ENCODE measurements at places on chromosomes 3 and 15.

- DNase-seq, result no peak
Observed at GRCh38 chr3:50100956-50101845, 12.5 kb downstream of the RBM5 start.

DNA sequence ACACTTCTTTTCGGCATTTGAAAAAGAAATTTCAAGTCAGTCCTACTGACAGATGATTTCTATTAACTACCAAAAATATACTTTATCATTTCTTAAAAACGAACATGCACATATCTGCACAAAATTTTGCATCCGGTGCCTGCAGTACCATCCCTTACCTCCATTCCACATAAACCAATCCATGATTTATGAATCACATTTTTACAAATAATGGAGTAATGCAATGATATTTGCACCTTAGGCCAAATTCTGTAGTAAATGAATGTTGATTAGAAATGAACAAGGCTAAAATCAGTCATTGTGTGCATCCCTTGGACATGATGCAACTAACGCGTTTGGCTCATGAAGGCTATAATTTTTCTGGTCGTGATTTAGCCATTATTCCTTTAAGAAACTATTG lies 46.5 kb downstream of the ROBO2 start:
- no peak for DNase-seq

DNA sequence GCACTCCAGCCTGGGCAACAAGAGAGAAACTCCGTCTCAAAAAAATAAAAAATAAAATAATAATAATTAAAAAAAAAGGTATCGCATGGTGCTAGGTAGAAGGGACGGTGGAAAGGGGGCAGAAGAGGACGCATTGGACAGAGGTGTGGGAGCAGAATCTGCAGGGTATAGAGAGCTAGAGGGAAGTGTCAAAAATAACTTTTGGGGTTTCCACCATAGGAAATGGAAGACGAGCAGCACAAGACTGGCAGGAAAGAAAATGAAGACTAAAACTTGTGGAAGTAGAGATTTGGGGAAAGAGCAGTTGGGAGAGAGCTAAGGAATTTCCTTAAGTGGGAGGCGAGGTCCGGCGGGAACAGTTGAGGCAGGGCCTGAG lies 585 bp upstream of the MKRN2 start:
- no peak for DNase-seq

DNA sequence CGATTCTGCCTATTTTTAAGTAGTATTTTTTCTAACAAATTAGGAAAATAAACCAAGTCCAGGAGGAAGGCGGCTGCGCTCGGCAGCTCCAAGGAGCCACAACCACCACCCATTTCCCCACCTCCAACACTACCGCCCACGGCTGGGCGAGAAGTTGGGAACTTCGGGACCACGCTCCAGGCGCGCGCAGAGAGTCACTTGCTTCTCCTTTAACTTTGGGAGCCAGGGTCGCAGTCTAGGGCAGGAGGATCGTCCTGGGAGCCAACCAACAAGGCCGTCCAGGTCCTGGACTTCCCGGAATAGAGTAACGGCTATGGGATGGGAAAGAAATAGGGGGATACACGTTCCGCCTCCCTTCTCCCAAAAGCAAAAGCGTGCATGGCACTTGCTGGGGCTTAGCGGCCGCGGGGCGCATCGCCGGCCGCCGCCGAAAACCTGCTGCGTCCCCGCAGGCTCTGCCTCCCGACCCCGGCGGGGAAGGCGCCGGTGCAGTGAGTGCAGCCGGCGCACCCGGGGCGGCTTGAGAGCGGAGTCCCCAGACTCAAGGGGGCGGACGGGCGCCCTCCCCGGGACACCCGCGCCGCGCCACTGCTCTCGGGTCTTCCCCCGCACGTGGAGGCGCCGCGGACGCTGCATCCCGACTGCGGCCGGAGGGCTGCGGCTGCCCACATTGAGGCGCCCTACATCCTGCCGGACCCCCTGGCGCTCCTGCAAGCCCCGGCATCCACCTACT lies 699 bp downstream of the MEGF11 start:
- DNase-seq, result peak; percentile 20

GRCh38 chr3:49616491-49616941 lies 57.6 kb upstream of the APEH start:
- DNase-seq, result no peak

- no peak for DNase-seq
Observed at GRCh38 chr15:89195836-89196235, 25.5 kb downstream of the RLBP1 start.

- no peak for DNase-seq
Observed at GRCh38 chr3:49867871-49868321, 1.8 kb downstream of the CAMKV start.

GRCh38 chr15:101027920-101028319 lies 108.8 kb downstream of the LRRK1 start:
- DNase-seq, result no peak

GRCh38 chr15:74415966-74416916 lies 17.5 kb downstream of the SEMA7A start:
- DNase-seq, result no peak

DNA sequence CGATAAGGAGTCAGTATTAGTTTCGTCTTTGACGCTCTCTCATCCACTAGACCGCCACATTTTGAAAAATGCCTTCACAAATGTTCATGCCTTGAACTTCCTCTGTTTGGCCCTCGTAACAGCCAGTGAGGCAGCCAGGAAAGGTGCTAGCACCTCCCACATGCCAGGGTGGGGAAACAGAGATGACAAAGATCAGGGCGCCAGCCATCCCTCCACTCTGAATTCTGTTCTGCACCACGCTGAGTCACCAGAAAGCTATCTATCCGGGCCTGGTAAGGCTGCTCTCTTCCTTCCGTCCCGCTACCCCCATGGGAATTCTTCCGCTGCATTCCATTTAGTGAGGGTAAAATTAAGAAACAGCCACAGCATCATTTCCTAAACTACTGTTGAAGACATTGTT lies 31.3 kb upstream of the BCL2L10 start:
- DNase-seq, result no peak

- DNase-seq, result no peak
Observed at GRCh38 chr15:41943543-41944312, 28.6 kb downstream of the EHD4 start.

GRCh38 chr3:30169487-30169886 lies 436.9 kb upstream of the TGFBR2 start:
- DNase-seq, result no peak

DNA sequence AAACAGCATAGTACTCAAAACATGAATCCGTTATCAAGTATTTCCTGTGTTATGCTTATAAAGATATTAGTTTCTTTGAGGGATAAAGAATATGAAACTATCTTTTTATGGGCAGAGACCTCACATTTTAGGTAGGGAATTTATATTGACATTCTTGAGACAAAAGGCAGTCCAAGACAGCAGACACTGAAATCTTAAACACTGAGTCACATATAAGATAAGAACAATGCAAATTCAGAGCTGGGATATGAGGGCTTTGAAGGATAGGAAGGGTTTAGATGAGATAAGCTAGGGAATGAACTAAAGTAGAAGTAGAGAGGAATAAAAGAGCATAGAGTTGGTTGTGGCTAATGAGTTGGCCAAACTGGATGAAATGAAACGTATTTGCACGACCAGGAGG lies 58.4 kb downstream of the ASTE1 start:
- DNase-seq, result no peak

GRCh38 chr3:182618085-182618732 lies 175.1 kb upstream of the ATP11B start:
- DNase-seq, result no peak

- DNase-seq, result no peak
Observed at GRCh38 chr3:183560607-183561006, 5.1 kb upstream of the KLHL6 start.

GRCh38 chr3:112354642-112355306 lies 21.8 kb downstream of the CD200 start:
- DNase-seq, result no peak

DNA sequence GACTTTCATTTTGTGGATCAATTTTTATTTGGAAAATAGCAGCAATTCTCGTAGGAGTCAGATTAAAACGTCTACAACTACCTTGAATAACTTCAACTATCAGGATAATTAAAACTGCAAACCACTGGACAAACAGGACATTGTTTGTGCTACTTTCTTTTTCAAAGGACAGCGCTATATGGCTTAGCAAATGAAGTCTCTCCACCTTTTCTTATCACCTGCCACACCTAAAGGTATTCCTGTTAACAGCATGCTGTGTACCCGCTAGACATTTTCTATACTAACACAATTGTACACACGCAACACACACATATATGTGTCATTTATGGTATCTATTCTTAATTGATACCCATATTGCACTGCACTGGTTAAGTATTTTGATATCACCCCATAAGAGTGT lies 19.2 kb downstream of the MNS1 start:
- DNase-seq, result no peak

- no peak for DNase-seq
Observed at GRCh38 chr3:194450341-194450740, 36.5 kb downstream of the ATP13A3 start.

DNA sequence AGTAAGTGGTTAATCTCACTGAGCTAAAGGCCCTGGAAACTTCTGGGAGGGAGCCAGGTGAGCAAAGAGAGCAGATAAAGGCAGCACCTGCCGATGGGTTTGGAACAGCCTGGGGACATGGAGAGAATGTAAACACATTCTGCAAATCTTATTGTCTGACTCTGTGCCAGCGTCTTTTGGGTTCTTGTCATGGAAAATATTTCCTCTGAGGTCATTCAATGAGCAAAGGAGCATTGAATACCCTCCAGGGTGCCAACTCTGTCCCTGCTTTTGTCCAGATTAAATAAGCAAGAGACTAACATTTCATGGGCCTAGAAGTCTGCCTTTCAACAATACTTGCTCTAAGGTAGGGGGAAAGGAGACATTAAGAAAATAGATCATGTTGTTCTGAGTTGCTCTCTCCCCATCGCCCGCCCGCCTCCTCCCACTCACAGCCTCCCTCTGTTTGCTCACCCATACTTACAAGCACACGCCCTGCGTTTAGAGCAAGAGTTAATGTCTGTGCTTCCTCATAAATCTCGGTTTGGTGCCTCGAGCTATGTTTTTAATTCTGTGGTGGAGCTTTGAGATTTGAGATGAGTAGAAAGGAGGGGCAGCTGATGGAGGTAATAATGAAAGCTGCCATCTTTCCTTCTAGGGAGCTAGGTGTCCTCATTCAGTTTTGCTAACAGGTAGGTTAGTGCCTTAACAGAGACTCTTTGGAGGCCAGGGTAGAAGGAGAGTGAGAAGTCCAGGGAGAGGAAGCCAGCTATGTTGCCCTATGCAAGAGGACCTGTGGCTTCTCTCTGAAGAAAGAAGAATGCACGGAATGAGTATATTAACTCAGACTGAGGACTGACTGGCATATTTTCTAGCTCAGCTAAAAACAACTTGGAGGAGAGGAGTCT lies 132.9 kb downstream of the TPRG1 start:
- DNase-seq, result no peak

- DNase-seq, result no peak
Observed at GRCh38 chr3:58251631-58252035, 14.0 kb downstream of the ABHD6 start.

- DNase-seq, result no peak
Observed at GRCh38 chr15:100134089-100134583, 207.6 kb downstream of the ADAMTS17 start.

GRCh38 chr3:72185549-72186399 lies 400.8 kb upstream of the PROK2 start:
- peak; percentile 37 for DNase-seq

- DNase-seq, result no peak
Observed at GRCh38 chr15:73330206-73331051, 38.3 kb downstream of the HCN4 start.

DNA sequence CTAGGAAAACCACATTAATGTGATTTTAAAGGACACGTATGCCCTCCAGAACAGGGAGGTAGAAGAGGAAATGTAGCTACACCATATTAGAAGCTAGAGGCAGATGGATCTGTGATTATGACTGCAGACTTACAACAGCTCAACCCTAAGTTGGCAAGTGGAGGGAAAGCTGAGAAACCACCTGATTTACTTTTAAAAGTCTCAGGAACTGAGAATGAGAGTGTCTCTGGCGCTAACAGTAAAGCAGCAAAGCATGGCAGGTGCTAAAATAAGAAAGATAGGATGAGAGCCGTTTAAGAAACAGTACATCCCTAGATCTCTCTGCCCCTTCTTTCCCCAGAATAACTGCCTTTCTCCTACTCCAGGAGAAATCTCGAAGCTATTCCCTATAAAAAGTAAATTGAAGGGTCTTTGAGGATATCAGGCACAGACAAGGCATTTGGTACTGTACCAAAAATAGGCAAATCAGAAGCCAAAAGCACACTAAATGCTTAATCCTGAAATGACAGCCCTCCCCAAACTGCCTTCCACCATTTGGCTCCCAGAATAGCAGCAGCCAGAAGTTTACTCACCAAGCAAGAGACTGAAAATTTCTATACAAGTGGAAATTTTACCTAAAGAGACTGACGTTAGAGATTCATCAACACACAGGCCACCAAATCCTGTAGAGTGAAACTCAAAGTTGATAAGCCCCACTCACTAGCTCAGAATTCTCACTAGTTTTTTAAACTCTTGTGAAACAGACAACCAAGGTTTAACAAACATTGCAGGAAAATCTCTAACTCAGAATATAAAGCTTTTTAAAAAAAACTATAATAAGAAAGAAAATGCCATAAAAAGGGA lies 34.3 kb upstream of the PARP14 start:
- DNase-seq, result no peak

GRCh38 chr3:135915206-135915605 lies 50.3 kb upstream of the PPP2R3A start:
- DNase-seq, result no peak

DNA sequence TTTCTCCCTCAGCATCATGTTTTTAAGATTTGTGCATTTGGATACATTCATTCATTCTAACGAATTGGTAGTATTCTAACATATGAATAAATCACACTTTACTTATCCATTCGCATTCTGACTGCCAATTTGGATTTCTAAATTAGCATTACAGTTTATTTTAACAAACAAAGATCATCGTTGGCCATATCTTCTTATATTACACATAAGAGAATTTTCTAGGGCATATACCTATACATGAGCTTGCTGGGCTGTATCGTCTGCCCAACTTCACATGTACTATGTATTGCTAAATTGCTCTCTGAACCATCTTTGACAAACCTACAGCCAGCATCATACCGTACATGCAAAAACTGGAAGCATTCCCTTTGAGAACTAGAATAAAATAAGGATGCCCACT lies 265.8 kb upstream of the PPP2R3A start:
- DNase-seq, result no peak

DNA sequence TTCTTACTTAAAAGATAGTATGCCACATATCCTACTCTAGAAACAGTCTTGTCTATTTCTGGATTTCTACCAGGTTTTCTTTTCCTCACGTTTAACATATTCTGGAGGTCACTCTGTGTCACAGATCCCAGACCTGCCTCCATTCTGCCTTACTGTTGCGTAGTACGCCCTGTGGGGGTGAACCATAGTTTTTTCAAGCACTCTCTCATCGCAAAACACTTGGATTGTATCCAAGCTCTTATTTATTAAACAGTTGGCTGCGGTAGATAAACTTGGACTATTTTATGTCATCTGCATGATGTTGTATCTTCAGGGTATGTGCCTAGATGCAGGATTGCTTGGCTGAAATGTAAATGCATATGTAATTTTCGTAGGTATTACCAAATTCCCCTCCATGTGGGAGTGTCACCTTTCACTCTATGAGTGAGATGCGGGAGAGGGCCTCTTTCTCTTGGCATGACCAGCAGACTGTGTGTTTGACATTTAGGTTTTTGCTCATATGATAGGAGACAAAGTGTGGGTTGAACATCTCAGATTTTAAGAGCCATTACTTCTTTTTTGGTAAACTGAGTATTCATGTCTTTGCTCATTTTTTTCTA lies 55.8 kb downstream of the ABTB1 start:
- no peak for DNase-seq

GRCh38 chr3:46668116-46668515 lies 25.4 kb downstream of the ALS2CL start:
- no peak for DNase-seq

Measured in activated T-cell treated with anti-CD3 and anti-CD28 coated beads for 48 hours (primary cell).